ENCODE measurements at places on chromosomes 4 and X.

DNA sequence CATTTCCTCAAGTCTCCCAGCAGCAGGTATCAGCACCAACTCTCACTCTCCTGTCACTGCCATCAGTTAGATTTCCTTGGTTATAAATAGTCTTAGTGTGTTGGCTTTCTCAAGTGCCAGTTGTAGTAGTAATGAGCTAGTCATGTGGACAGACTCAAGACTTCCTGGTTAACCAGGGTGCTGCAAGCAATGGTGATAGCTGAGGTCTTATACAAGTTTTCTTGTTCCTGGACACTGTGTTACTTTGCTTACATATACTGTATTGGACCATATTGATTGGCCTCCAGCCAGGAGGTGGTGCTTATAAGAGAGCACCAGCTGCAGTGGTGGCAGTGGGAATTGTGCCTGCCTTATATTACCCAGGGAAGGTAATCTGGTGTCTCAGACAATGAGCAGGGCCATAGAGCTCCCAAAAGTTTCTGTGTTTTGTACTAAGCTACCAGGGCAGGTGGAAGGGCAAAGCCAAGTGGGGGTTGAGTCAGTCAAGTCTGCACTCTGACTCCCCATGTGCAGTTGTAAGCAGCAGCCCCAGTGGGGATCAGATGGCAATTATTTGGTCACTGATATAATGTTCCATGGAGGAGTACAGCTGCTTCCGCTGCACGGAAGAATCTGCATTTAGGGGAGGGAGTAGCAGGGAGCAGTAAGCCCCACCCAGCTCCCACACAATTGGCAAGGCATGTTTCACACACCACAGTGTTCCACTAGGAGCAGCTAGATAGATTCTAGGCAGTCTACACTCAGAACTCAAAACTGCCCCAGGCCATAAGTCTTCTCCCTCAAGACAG lies 24.1 kb upstream of the ZDHHC15 start:
- DNase-seq: no peak

DNA sequence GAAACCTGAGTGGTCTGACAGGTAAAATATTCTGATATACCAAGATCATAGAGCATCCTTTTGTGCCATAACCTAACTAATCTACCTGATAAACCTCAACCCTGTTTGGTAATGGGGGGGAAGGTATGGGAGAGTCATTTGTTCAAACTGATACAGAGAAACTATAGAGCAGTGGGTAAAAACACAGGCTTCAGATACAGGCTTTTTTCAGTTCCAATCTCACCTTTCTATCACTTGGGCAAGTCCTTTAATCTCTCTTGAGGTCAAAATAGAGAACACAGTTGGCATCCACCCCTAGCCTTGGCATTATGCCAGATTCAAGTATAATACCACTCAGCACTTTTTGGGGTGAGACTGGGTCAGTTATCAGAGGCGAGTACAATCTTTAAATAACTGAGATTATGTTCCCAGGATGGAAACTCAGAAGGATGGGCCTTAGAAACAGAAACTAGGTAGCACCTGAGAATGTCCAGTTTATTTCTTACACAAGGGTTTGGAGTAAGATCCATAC lies 880 bp upstream of the ETDC start:
- no peak for DNase-seq

DNA sequence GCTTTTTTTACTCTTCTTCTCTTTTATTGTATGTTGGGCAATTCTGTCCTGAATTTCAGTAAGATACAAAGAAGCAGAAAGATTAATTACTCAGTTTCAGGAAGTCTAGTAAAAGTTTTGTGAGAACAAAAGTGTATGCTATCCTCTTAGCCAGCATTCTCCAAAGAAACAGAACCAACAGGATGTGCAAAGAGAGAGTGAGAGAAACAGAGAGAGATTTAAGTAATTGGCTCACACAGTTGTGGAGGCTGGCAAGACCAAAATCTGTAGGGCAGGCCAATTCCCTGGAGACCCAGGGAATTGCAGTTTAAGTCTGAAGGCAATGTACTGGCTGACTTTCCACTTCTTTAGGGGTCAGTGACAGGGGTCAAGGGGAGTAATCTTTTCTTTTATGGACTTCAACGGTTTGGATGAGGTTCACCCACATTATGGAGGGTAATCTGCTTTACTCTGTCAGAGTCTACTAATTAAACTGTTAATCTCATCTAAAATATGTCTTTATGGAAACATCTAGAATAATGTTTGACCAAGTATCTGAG lies 59.2 kb upstream of the SLC39A8 start:
- peak; percentile 22 for DNase-seq

GRCh38 chrX:5236749-5237148 lies 991.9 kb downstream of the NLGN4X start:
- DNase-seq: no peak

DNA sequence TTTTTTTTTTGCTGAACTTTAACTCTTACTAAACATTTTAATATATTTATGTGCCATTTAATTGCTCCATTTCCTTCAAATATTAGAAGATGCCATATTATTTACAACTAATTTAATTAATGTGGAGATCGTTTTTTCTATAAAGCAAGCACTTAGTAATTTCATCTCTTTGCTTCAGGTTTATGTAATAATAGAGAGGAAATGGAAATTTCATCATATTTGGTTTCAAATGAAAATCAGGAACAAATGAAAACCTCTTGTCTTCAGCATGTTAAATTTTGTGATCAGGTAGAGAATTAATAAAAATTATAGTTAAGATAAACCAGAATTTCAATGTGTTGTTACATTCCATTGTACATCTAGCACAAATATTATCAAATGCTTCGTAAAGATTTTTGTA lies 120.1 kb downstream of the SYNPO2 start:
- no peak for DNase-seq

GRCh38 chr4:61195101-61195500 lies 5.0 kb upstream of the ADGRL3 start:
- DNase-seq: no peak

GRCh38 chrX:17602245-17602644 lies 135.0 kb upstream of the SCML1 start:
- DNase-seq: no peak

- DNase-seq: no peak
Measured at GRCh38 chrX:37905436-37906147, 58.2 kb upstream of the DYNLT3 start.

All from GM04504 (cell line).